ENCODE measurements at places on chromosomes 2 and 18.

GRCh38 chr18:62438018-62438329, 84.9 kb upstream of the ZCCHC2 start:
- no peak for DNase-seq

DNA sequence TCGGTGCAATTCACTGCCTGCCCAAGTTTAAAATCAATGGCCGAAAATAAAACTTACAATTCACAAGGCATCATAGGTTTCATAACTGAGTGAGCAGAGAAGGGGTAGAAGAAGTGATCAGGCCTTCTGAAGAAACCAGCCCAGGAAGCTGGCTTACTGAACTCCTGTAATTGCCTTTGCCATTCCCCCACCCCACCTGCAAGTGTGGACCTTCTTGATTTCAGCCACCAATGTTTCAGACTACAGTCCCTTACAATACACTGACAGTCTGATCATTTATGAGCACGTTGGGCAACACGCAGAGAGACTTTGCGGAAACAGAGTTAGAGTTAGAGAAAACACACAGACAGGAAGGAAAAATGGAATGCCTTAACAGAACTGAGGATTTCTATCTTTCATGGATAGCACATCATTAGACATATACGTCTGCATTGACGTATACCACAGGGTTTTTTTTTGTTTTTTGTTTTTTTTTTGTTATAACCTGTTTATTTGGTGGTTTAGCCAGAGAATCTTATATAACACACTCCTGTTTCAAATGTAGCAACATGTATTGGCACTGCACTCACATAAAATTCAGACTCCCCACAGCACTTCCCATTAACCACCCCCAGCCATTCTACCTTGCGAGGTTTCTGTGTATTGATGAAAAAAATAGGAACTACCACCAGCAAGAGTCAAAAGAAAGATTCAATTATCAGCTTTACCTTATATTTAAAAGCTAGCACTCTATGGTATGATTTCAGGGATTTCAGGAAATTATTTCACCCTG, 126.4 kb downstream of the CACNB4 start:
- DNase-seq: no peak

- no peak for DNase-seq
These were observed 105.6 kb upstream of the EPHA4 start for GRCh38 chr2:221677688-221678087.

GRCh38 chr2:229930656-229931055, 8.4 kb downstream of the FBXO36 start:
- DNase-seq: no peak

GRCh38 chr2:117968722-117969121, 45.1 kb downstream of the CCDC93 start:
- no peak for DNase-seq

DNA sequence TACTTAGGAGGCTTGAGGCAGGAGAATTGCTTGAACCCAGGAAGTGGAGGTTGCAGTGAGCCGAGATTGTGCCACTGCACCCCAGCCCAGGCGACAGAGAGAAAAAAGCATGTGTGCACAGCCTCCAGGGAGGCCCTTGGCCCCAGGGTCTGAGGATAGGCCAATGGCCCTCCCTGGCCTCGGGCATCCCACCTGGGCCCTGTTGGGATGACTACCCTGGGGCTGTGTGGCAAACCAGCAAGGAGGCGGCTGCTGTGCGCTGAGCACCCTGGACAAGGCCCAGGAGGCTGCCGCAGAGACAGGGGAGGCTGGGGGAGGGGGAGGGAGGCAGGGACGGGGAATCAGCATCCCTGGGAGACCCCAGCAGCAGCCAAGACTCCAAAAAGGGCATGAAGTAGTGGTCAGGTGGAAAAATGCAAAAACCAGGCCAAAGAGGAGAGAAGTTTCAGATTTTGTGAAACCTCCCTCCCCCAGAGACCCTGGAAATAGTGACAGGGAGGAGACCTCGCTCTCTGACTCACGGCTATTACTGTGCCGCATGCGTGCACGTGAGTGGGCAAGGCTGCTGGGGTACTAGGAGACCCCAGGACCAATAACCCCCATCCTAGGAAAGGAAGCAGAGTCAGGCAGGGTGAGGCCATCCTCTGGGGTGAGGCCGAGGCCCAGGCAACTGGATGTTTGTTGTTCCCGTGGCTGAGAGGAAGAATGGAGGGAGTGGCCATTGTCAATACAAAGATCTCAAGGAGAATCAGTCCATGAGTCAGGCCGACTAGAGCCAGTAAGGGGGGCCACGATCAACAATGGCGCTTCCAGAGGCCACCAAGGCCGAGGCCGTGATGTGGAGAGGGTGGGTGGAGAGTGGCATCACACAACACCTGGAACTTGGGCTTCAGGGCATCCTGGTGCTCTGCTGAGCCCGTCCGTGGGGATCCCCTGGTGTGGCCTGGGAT, 16.0 kb upstream of the B3GNT7 start:
- DNase-seq: no peak

DNA sequence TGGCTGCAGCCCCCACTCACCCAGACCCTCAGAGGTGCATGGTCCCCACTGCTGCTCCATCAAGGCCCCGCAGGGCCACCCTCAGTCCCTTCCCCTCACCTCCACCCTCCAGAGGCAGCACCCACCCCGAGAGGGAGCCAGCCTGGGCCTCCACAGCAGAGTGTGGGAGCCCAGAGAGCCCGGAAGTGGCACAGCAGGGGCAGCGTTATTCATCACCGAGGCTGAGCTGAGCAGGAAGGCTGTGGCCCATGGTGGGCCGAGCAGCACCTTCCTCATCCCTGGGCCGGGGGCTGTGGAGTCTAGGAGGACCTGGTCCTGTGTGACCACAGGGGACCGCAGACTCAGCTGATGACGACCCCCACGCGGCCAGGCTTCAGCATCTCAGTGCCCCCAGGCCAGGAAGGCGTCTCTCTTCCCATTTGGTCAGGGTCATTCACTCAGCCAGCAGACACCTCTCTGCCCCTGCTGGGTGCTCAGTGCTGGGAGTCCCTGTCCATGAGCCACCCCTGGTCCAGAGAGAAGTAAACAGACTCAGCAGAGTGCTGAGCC, 258.1 kb downstream of the ATAD2B start:
- DNase-seq: no peak
